Esophagus mucosa (tissue), 1 donor: ENCODE measurements at places on chromosomes 12 and 14. TPM values are rescaled to one million over a fixed set of nuclear protein-coding genes. Genes with fewer than 3 reads are reported as not detected.

GRCh38 chr12:121579981-121580868 lies 598 bp downstream of the KDM2B start:
- peak; percentile 39 for ATAC-seq

Gene FAR2
- 1.1 TPM for total RNA-seq

DNA sequence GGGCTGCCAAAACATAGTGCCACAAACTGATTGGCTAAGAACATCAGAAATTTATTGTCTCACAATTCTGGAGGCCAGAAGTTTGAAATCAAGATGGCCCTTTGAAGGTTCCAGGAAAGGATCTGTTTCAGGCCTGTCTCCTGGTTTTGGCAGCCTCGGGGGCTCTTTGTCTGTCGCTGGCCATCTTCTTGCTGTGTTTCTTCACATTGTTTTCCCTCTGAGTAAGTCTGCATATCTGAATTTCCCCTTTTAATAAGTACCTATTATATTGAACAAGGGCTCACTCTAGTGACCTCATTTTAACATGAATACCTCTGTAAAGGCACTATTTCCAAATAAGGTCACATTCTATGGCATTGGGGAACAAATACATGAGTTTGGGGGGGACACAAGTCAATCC lies 467.1 kb upstream of the MGAT4C start:
- no peak for ATAC-seq

Gene POTEG
- total RNA-seq = not detected

Gene KRT77
- not detected for total RNA-seq
